Occipital lobe (tissue), 3 donors: ENCODE measurements at places on chromosomes 2 and 18. TPM values are rescaled to one million over a fixed set of nuclear protein-coding genes. Genes with fewer than 3 reads are reported as not detected.

DNA sequence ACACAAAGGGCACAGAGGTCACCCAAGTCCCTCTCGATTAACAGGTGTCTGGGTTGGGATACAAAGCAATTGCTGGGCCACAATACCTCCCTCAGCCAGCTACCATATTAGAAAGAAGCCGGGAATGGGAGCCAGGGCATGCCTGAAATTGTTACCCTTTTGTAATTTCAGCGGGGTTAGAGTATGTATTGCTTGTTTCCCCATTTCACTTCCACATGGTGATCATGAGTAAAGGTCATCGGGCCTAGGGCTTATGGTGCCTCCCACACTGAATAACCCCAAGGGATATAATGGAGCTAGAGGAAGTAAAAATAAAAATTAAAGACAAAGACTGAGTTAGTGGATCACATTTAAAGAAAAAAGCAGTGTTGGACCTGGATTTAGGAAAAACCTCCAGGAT, 437.2 kb upstream of the KLHL29 start:
- DNase-seq, result no peak

- DNase-seq, result no peak
Observed at GRCh38 chr18:49875783-49876182, 62.5 kb upstream of the ACAA2 start.

DNA sequence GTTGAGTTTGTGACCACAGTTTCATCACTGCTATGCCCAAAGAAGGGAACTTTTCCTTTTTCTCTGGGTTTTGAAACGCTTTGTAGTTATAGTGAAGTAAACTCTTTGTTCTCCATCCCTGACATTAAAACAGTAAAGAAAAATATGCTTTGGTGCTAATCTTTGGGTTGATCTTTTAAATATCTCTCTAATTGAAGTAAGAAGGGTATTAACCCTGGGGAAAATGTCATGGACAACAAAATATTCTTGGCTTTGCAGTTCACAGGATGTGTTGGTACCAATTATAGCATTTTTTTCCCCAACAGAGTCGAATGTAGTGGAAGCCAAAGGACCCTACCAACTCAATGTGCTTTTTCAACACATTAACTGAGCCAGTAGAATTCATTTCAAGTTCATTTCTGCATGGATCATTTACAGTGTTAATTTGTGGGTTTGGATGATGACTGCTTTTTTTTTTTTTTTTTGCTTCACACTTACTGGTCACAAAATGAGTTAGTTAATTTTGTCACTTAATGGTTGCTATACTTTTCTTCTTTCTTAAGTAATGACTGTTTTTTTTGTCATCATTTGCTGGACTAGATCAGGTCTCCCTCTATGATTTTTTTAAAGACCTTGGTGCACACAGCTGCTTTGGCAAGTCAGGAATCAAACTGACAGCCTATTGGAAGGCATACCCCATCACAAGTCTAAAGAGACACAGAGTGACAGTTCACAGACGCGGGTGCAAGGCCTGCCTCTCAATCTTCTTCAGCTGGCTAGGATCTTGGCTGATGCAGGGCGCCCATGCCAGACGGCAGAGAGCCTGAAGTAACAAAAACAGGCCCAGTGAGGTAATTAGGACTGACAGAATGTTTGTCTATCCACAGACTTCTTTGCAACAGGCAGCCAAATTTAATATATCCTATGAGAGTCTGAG, 98.8 kb upstream of the MMADHC start:
- DNase-seq, result no peak

- no peak for DNase-seq
Observed at GRCh38 chr18:24934258-24934932, 417.6 kb downstream of the ZNF521 start.

GRCh38 chr2:226352941-226353560, 446.6 kb downstream of the IRS1 start:
- no peak for DNase-seq

DNA sequence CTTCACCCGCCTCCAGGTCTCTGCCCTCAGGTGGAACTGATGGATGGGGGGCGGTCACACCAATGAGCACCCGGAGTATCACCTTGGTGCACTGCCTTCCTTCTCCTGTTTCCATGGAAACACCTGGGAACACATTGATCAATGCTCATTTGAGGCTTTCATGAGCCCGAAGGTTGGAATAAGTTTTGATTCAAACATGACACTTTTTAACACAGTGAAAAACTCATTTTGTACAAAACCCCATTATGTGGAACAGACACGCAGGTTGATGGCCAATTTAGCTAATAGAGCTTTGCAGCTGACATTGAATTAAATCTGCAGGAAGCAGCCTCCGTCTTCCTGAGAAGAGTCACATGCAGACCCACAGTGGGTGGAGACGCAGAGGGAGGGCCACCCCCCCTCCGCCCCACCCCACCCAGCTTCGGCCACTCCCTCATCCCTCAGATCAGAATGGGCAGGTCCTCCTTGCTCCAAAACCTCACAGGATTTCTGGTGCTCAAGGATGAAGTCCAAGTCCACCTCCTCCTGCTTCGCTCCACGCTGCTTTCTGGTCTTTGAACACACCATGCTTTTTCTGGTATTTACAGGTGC, 96.0 kb upstream of the MYCN start:
- DNase-seq, result no peak

Gene SPEG
- total RNA-seq, result 14.2 TPM
